ENCODE measurements at places on chromosomes 4 and X.

GRCh38 chr4:74661427-74662201 is 132.7 kb downstream of the BTC start:
- no peak for DNase-seq

DNA sequence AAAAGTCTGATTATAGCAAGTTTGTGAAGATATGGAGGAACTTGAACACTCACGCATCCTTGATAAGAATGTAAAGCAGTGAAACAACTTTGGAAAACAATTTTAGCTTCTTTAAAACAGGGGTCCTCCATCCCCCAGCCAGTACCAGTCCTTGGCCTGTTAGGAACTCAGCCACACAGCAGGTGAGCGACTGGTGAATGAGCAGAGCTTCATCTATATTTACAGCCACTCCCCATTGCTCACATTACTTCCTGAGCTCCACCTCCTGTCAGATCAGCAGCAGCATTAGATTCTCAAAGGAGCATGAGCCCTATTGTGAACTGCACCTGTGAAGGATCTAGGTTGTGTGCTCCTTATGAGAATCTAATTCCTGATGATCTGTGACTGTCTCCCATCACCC is 530.3 kb upstream of the PRKX start:
- DNase-seq, result no peak

DNA sequence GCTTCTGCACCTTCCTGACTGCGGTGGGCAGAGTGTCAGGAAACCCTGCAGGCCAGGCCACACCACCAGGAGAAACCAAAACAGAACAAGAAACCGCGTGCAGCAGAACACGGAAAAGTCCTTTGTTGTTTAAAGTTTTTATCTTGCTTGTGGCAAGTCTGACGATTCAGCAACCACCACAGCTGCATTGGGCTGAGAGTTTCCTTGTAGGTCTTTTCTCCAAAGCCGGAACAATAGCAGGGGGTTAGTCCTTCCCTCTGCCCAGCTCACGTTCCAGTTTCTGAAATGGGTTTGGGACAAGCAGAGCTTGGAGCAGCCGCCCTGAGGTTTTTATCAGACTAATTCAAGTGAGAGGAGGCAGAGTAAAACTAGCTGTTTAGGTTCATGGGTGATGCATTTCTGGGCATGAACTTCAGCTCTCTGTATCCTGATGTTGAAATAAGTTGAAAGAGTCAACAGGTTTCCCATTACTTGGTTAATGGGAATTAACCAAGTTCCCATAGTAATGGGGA is 216.9 kb downstream of the PTTG2 start:
- peak; percentile 29 for DNase-seq

DNA sequence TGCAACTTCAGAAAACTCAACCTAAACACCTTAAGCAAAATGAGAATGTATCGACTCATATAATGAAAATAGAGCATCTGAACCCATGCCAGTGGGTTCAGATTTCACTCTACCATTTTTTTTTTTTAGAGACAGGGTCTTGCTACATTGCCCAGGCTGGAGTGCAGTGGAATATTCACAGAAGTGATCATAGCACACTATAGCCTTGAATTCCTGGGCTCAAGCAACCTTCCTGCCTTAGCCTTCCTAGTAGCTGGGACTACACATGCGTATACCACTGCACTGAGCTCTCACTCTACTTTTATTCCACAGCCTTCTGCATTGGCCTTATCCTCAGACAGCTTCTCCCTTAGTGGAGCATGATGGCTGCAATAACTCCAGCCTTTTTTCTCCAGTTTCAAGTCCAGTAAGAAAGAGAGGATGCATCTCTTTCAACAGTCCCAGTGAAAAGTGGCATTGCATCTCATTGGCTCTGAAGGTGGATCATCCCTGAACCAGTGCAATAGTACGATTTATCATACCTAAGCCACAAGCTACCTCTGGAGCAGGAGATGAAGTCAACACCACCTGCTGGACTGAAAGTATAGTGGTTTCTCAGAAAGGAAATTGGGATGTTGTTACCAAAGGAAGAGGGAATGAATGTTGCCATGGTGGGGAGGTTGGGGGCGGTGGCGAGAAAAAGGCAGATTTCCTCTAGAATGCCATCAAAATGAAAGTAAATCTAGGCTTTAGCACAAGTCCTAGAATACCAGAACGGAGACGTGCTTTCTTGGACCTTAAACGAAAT is 2.0 kb upstream of the SOD3 start:
- no peak for DNase-seq

GRCh38 chr4:97950836-97951235 is 192.4 kb downstream of the STPG2 start:
- no peak for DNase-seq

- DNase-seq, result no peak
Observed at GRCh38 chr4:31667686-31668085, 947.5 kb downstream of the PCDH7 start.

- DNase-seq, result no peak
Observed at GRCh38 chrX:54093159-54093558, 48.9 kb upstream of the PHF8 start.

DNA sequence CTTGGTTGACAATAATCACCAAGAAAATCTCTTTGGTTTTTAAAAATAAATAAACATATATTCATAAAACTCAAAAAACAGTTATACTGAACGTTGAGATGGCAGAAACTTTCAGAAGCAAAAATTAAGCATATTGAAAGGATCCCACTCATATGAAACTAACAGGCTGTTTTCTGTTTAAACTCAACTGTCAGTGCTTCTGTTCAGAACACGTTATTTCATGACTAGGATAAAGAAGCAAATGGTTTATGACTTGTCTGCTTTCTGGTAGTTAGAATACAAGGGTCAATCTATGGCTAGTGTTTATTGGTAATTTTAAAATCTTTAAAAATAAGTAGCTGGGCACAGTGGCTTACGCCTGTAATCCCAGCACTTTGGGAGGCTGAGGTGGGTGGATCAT is 4.1 kb downstream of the GPR82 start:
- no peak for DNase-seq

DNA sequence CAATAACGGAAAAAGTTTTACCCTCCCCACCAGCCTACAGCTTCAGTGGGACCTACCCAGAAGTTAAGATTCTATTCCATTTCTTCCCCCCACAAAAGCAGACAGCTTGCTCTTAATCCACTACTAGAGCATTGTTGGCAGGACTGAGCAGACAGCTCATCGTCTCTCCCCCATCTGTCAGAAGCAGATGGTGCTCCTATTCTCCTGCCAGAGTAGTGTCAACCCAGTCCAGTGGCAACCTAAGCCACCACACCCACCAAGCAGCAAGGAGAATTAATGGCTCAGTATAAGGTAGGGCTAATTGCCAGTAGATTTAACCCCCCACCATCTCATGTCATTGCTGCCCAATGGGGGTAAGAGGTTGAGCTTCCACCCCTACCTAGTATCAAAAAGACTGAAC is 62.0 kb downstream of the AWAT2 start:
- no peak for DNase-seq

DNA sequence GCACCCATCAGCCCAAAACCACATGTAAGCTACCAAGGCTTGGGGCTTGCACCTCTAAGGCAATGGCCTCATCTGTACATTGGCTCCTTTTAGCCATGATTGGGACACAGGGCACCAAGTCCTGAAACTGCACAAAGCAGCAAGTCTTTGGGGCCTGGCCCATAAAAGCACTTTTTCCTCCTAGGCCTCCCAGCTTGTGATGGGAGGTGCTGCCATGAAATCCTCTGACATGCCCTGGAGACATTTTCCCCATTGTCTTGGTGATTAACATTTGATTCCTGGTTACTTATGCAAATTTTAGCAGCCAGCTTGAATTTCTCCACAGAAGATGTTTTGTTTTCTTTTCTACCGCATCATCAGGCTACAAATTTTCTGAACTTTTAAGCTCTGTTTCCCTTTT is 58.5 kb upstream of the PABPC4L start:
- no peak for DNase-seq

DNA sequence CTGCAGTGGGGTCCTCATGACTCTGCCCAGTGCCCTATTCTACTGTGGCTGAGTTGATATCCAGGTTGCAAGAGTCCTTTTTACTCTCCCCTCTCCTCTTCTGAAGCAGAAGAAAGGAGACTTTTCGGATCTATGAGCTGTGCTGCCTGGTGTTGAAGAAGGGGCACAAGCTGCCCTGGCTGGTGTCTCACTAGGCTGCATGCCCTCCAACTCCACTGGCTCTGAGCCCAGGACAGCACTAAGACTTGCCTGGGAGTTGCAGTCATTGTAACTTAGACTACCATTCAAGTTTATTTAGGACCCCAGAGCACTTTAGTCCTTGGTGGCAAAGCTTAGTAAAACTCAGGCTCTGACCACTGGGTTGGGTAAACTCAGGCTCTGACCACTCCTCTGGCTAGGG is 89.4 kb downstream of the GABRB1 start:
- no peak for DNase-seq

DNA sequence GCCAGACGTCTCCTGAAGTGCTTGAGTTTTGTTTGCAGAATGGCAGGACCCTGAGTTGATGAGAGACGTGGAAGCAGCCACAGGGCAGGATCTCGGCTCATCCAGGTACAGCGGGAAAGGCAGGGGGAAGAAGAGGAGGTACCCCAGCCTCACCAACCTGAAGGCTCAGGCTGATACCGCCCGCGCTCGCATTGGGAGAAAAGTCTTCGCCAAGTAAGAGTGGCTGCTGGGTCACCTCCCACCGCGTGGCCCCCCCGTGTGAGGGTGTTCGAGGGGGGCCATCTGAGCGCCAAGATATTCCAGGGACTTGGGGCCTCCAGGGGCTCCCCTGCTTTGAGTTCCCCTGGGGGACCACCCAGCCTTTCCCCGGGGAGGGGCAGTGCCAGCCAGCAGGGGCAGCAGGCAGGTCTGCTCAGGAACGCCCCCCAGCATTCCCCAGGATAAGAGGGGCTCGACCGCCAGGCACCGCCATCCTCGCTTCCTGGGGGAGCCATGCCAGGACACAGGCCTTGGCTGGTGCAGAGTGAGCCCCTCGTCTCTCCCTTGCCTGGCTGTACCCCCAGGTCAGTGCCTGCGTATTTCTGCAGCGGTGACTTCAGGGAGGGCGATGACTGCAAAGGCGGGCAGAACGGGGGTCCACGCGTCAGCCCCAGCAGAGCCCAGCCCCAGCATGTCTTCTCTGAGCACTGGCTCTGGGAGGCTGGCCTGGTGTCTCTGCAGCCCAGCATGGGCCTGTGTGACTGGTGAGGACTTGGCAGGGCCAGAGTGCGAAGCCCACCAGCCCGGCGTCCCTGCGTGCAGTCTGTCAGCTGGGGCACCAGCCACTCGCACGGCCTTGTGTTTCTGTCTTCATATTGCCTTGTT is 22.3 kb downstream of the NKX1-1 start:
- DNase-seq, result no peak

GRCh38 chr4:156685308-156685707 is 286.3 kb downstream of the PDGFC start:
- DNase-seq, result no peak

- no peak for DNase-seq
Observed at GRCh38 chr4:124079174-124079780, 633.3 kb downstream of the ANKRD50 start.

DNA sequence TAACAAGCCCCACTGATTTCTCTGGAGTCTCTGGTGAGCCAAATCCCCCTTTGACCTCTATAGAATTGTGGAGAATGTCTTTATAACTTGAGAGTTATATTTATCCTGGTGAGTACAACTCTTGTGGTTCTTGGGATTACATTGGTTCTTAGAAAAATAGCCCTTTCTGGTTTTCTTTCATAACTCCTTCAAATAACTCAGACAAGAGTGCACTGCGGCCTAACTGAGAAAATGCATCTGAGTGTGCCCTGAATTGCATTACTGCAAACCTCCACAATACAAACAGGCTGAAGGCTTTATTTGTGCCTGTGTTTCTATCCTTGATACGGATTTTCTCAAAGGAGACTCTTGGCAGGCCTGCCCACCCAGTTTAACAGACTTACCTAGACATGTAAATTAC is 2.7 kb downstream of the BEX3 start:
- no peak for DNase-seq

- no peak for DNase-seq
Observed at GRCh38 chr4:32454482-32454881, 1734.3 kb downstream of the PCDH7 start.

DNA sequence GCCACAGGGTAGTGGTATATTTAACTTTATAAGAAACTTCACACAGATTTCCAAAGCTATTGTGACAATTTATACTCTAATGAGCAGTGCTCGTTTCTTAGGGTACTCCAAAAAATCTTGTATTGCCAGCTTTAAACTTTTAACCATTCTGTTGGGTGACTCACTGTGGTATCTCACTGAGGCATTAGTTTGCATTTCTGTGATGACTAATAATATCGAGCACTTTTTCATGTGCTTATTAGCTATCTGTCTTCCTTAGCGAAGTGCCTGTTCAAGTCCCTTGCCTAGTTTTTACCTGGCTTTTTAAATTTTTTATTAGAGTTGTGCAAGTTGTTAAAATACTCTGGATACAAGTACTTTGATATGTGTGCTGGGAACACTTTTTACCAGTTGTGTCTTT is 5.5 kb downstream of the PNMA3 start:
- no peak for DNase-seq

- no peak for DNase-seq
Observed at GRCh38 chr4:15145709-15146108, 143.4 kb downstream of the CPEB2 start.

- no peak for DNase-seq
Observed at GRCh38 chr4:82721819-82722423, 76.7 kb downstream of the SCD5 start.

DNA sequence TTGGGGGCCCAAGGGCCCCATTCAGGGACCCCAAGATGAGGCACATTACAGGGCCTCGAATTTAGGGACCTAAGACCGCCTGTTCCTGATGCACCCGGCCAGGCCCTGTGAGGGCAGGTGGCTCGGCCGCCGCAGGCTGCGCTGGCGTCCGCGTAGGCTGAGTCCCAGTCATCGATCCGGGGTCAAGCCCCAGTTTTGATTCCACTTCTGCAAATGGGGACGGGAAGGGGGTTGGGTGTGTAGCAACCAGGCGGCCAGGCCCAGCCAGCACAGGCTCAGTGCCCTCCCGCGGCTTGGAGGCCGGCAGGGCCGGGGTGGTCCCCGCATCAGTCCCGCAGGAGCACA is 327 bp downstream of the PNPLA4 start:
- DNase-seq, result peak; percentile 7

DNA sequence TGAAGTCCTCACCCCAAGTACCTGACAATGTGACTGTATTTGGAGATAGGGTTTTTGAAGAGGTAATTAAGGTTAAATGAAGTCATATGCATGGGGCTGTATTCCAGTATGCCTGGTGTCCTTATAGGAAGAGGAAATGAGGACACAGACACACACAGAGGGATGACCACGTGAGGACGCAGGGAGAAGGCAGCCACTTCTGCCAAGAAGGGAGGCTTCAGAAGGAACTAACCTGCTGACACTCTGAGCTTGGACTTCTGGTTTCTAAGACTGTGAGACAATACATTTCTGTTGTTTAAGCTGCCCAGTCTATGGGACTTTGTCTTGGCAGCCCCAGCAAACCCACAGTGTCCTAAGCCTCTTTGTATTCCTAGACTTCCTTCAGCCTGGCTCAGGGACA is 3.0 kb upstream of the SLC2A9 start:
- DNase-seq, result no peak

DNA sequence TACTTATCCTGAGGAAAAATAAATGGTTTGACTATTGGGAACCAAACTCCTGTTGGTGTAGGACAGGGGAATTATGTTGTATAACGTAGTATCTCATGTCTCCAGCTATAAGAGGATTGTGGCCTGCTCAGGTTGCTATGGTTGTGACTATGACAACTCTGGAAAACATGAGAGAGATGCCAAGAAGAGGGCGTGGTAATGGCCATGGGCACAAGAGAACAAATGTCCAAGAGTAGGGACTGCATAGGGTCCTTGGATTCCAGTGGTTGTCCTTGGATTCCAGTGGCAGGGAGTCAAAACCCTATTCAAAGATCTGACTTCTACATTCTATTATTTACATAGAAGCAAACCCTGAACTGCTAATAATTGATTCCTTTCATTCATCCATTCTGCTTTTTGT is 6.8 kb upstream of the MOB1B start:
- no peak for DNase-seq

GRCh38 chr4:55386840-55387239 is 8.9 kb upstream of the TMEM165 start:
- DNase-seq, result no peak
